Fibroblast of skin of right quadriceps (primary cell): ENCODE measurements at places on chromosomes 16 and 17.

DNA sequence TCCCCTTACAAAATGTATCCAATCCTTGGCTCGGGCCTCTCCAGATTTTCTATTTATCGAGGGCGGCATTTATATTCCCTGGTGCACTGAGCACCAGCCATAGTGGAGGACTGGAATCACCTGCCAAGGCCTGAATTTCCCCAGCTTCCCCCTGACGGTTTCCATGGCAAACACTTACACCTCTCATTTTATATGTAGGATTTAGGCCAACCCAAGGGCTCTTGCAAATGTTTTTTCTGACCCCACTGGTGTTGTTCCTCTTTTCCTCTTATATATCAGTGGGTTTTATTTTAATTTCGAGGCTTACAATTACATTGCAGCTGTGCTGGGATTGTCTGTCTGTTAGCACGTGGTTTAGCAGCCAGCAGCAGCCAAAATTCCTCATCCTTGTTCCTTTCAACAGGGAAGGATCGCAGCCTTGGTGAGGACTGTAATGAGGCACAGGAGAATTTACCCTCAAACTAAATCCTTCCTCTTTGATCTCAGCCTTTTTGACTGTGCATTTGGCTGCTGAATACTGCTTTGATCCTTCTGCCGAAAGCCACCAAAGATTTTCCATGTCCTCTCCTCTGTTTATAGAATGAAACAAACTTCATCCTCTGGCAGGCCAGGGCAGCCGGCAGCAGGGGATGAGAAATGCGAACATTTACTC, 26.5 kb upstream of the CES5A start:
- no peak for DNase-seq

- DNase-seq, result no peak
Observed at GRCh38 chr17:20774472-20775135, 195.1 kb downstream of the CDRT15L2 start.

DNA sequence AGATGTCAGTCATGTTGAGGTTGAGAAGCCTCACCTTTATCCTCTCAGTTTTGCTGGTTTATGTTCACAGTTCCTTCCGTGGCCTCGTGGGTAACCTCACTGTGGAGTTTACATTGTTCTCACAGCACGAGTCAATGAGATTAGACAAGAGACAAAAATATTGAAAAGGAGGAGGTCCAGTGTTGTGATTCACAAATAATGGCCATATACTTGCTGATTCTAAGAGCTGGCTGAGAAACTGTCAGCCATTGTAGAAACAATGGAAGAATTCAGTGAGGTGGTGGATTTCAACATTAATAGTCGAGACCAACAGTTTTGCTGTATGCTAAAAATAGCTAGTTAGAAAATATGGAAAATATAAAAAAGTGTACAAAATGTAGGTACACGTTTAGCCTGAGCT, 176.4 kb upstream of the WSCD1 start:
- no peak for DNase-seq

DNA sequence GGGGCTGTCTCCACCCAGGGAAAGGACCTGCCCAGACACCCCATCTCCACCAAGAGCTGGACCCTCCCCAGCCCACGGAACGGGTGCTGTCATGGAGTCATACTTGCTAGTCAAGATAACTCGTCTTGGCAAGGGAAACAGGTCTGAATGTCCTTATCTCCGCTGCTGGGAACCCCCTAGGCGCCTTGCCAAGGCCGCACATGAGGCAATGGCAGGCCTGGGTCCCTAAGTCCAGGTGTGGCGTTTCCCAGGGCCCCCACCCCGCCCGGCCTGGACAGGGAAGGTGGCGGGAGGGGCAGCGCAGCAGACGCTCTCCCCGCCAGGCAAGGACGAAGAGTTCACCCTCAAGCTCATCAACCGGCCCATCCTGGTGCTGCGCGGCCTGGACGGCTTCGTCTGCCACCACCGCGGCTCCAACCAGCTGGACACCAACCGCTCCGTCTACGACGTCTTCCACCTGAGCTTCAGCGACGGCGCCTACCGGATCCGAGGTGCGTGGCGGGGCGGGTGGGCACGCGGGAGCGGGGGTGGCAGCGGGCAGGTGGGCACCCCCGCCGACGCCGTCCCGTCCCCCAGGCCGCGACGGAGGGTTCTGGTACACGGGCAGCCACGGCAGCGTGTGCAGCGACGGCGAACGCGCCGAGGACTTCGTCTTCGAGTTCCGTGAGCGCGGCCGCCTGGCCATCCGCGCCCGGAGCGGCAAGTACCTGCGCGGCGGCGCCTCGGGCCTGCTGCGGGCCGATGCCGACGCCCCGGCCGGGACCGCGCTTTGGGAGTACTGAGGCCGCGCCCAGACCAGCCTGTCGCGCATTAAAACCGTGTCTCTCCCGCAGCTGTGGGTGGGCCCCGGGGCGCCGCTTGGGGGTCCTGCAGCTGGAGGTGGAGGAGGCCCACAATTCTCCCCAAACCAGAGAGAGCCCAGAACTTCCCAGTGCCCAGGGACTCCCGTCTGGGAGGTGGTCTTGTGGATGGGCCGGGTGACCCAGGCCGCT, 8.4 kb downstream of the FSCN2 start:
- no peak for DNase-seq

- no peak for DNase-seq
Observed at GRCh38 chr16:13379266-13379665, 477.9 kb downstream of the SHISA9 start.

GRCh38 chr17:43579566-43580140, 33.5 kb upstream of the ETV4 start:
- peak; percentile 90 for DNase-seq

- DNase-seq, result peak; percentile 98
Observed at GRCh38 chr16:13957197-13958078, 37.5 kb downstream of the ERCC4 start.

- DNase-seq, result no peak
Observed at GRCh38 chr16:88287219-88287618, 95.5 kb upstream of the ZNF469 start.

- DNase-seq, result no peak
Observed at GRCh38 chr16:50933262-50933661, 191.4 kb downstream of the CYLD start.

- no peak for DNase-seq
Observed at GRCh38 chr17:50952013-50952412, 85.9 kb upstream of the TOB1 start.

GRCh38 chr16:17166095-17166494, 304.7 kb downstream of the XYLT1 start:
- no peak for DNase-seq

DNA sequence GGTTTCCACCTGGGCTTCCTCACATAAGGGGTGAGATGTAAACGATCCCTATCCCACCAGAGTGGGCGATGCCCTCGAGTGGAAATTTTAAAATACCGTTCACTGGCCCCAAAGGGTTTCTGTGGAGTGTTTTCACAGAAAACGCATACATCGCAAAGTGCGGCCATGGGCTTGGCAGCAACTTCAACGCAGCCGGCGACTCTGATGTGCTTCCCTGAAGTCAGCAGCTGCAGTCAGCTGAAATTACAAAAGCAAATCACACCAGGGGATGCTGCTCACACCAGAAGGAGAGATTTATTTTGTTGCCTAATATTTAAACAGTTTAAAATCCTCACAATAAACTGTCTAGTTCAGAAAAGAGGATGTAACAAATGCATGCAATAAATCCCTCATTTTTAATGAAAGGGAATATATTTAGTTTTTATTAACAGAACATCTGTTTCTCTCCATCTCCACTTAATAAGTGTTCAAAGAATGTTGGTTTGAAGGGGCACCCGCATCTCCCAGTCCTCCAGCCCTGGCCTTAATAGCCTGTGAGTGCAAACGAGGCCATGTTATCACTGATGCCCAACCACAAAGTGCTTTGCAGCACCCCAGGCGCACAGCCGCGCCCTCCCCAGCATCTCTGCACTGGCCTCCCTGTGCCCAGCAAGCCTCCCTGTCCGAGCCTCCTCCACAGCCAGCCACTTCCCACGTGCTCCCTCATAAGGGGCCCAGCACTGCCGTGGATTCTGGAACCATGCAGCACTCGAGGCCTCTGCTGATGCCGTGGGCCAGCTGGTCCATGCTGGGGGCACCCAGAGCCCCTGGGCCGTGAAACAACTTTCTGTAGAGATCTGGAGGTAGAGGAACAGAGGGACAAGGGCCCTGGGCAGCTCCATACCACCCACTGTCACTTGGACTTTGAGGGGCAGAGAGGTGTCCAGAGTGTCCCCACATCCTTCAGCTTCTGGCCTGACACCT, 17.3 kb upstream of the XYLT2 start:
- DNase-seq, result no peak

DNA sequence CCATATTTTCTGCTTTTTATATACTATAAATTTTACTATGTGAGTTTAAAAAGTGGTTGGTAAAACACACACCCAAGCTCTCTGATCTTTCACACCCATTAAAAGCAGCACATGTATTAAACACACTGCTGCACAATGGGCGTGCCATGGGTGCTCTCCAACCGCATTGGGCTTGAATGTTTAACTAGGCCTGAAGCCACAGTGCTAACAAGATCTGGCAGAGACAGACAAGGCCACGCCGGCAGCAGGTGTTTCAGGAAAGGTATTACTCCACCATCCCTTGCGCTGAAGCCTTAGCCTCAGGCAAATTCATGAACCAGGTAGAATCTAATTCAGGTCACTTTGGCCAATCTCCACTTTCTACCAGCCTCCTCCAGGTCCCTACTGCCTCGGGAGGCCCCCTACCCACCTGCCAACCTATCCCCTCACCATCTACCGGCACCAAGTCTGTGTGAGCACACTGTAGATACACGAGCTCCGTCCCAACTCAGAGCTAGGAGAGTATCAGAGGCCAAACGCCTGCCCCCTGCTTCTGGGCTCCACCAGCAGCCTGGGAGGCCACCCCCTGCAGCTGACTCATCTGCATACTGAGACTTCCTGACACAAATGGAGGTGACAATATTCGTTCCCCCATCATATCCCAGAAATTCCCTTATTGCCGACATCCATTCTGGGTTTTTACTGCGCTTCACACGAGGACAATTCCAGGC, 95.0 kb downstream of the ADCY9 start:
- DNase-seq, result no peak

GRCh38 chr16:50323335-50324011, 45.3 kb downstream of the BRD7 start:
- peak; percentile 61 for DNase-seq

- DNase-seq, result no peak
Observed at GRCh38 chr17:79830763-79831264, 8.4 kb downstream of the CBX4 start.

DNA sequence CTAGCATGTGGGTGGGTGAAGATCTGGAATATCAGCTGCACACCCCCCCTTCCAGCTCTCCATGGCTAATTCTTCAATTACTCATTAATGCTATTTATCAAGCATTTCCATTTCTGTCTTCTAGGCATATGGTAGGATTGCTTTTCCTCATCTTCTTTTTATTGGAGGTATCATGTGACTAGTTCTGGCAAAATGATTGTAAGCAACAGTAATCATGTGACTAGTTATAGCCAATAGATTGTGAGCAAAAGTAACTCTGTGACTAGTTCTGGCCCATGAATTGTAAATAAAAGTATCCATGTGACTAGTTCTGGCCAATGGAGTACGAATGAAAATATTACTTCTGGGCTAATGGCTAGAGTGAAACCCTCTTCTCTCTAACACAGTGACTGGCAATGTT, 107.0 kb upstream of the TMEM132E start:
- DNase-seq, result no peak

- DNase-seq, result no peak
Observed at GRCh38 chr16:24541233-24541933, 2.0 kb downstream of the RBBP6 start.

DNA sequence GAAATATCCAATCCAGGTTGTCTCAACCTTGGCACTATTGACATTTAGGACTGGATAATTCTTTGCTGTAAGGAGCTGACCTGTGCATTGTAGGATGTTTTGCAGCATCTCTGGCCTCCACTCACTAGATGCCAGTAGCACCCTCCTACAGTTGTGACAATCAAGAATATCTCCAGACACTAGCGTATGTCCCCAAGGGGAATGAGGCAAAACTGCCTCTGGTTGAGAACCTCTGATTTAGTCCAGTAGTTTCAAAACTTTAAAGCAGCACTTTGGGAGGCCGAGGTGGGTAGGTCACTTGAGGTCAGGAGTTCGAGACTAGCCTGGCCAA, 48.4 kb downstream of the IQCK start:
- no peak for DNase-seq

- no peak for DNase-seq
Observed at GRCh38 chr17:41651625-41652460, 27.5 kb upstream of the KRT17 start.

GRCh38 chr17:63682441-63682840, 17.5 kb downstream of the LIMD2 start:
- no peak for DNase-seq

DNA sequence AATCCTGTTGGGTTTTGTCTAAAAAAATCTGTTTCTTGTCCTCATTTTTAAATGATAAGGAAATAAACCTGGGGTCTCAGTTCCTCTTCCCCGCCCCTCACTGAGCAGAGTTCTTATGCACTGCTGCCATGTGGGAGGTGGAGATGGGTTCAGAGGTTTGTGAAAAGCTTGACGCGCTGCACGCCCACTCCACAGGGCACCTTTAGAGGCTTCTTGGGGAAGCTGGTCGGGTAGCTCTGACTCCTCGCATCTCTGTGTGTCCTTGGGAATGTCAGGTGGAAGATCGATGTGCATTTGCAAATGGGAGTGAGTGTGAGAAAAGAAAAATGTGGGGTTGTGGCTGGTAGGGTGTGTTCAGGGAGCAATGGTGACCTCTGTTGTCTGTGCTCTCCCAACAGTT, 4.7 kb upstream of the ZNHIT3 start:
- DNase-seq, result no peak

DNA sequence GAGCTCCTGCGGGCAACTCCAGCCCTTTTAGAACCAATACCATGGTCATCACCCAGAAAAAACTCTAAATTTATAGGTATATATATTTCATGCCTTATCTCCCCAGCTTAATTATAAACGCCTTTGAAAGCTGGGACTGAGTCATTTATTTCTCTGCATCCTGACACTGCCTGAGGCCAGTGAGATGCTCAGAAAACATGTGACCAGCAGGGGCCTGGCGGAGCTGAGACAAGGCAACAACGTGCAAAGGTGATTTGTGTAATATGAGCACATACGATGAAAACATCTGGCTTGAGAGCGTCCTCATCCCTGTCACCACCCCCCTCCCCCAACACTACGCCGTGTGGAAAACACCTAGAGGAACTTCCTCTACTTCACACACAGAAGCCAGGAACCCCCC, 22.7 kb downstream of the NXN start:
- peak; percentile 51 for DNase-seq

DNA sequence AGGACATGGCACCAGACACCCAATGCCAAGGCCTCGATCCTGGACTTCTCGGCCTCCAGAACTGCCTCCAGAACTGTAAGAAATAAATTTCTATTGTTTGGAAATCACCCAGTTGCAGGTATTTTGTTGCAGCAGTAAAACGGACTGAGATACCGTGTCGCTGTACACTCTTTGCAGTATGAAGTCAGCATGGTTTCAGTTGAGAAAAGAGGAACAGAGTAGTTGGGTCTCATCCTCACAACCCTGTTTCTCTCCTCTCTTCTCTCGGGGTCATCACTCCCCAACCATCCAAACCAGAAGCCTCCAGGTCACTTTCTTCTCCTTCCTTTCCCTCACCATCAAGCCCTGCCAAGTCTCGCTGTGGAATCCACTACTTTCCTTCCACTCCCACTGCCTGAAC, 77.8 kb downstream of the ADCY9 start:
- no peak for DNase-seq
